ENCODE measurements at places on chromosomes 3 and 15.

DNA sequence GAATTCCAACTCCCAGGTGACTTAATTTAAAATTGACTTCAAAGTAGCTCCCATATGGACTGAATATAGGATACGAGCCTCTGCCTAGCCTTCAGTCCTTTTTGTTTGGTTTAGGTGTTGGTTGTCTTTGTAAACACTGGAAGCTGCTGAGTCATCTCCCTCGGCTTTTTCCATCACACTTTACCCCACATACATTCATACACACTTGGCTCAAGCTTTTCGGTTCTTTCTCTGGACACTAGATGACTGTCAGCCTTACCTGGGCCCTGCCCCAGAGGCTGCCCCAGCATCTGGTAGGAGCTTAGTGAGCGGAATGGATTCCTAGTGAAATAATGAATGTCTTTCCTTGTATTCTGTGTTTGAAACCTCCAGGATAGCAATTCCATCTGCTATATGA, 201.5 kb upstream of the IL12A start:
- peak; percentile 68 for DNase-seq

- no peak for DNase-seq
Observed at GRCh38 chr3:52896151-52896550, 1.2 kb downstream of the STIMATE start.

- DNase-seq, result no peak
Observed at GRCh38 chr15:69727121-69727924, 274.7 kb downstream of the RPLP1 start.

- DNase-seq, result no peak
Observed at GRCh38 chr3:28973609-28974008, 307.3 kb upstream of the RBMS3 start.

DNA sequence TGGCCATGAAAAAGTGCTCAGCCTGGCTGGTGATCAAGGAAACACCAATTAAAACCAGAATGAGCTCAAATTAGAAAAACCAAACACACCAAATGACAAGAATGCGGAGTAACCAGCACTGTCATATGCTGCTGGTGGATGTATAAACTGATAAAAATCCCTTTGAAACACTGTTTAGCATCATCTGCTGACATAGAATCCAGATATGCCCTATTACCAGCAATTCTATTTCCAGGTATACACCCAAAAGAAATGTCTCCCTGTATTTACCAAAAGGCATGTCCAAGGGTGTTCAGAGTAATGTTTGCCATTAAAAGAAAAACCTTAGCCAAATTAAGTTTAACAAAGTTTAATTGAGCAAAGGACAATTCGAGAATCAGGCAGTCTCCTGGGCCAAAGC, 138.6 kb downstream of the FMN1 start:
- no peak for DNase-seq

DNA sequence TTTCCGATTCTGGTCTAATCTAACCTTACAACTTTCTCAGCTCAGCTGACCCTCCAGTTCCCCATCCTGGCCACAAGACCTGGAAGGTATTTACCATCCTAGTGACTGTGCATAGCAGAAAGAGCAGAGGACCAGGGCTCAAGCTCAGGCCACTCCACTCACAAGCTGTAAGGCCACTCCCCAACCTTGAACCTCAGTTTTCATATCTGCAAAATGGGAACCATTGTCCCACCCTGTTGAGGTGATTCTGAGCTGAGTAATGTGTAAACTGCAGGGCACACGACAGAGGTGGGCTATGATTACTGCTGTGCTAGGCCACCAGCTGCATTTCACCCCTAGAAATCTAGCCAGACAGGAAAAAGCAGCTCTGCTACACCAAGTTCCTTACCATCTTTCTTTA, 21.7 kb downstream of the TMEM40 start:
- no peak for DNase-seq

- DNase-seq, result no peak
Observed at GRCh38 chr15:101447168-101447533, 42.4 kb downstream of the PCSK6 start.

DNA sequence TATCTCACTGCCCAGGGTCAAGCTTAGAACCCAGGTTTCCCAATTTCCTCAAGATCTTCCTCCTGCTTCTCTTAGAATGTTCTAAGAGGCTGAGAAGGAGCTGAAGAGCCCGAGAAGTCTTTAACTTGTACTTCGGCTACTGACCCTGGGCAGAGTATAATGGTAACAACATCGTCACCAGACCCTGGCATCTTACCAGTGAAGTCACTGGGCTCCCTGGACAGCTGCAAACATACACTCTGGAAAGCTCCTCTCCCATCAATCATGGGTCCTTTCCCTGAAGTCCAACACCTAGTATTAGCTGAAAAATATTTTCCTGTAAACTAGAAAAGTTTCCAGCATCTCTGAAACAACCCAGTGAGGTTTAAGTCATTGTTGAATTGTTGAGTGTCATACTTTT, 22.7 kb downstream of the CPEB1 start:
- DNase-seq, result no peak

- no peak for DNase-seq
Observed at GRCh38 chr15:33027306-33028035, 167.0 kb downstream of the FMN1 start.

DNA sequence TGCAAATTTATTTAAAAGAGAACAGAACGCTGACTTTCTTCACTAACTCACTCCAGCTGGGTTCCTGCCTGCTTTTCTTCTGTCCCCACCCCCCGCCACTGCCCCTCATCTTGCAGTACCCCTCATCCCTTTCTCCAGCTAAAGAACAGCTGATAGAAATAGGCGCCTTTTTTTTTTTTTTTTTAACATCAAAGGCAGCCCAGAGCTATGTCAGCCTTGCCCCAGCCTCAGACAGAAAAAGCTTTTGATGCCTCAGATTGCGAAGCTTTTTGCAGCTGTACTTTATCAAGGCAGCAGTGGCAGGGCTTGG, 1.8 kb downstream of the CADPS start:
- no peak for DNase-seq

GRCh38 chr3:62132027-62132602, 241.2 kb downstream of the FEZF2 start:
- no peak for DNase-seq
